ENCODE measurements at places on chromosomes 1 and 21.

- no peak for DNase-seq
These were observed 4.9 kb downstream of the CSTB start for GRCh38 chr21:43771199-43771675.

GRCh38 chr1:26913754-26914619, at the start of gene NR0B2:
TSS of gene NR0B2 (minus strand) at chr1:26913975. CDS start at chr1:26913940, 35 bp downstream.
- no peak for DNase-seq

DNA sequence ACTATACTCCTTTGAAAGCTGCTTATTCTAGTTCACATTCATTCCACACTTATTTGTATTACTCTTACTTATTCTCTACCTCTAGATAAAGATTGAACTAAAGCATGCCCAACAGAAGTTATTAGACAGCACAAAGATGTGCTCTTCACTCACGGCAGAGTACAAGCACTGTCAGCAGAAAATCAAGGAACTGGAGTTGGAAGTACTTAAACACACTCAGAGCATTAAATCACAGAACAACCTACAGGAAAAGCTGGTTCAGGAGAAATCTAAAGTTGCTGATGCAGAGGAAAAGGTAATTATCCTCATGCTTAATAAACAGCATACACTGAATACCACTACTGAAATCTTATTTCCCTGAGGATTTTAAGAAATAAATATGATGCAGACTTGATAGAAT, 81.3 kb upstream of the PPIH start:
- DNase-seq: no peak

DNA sequence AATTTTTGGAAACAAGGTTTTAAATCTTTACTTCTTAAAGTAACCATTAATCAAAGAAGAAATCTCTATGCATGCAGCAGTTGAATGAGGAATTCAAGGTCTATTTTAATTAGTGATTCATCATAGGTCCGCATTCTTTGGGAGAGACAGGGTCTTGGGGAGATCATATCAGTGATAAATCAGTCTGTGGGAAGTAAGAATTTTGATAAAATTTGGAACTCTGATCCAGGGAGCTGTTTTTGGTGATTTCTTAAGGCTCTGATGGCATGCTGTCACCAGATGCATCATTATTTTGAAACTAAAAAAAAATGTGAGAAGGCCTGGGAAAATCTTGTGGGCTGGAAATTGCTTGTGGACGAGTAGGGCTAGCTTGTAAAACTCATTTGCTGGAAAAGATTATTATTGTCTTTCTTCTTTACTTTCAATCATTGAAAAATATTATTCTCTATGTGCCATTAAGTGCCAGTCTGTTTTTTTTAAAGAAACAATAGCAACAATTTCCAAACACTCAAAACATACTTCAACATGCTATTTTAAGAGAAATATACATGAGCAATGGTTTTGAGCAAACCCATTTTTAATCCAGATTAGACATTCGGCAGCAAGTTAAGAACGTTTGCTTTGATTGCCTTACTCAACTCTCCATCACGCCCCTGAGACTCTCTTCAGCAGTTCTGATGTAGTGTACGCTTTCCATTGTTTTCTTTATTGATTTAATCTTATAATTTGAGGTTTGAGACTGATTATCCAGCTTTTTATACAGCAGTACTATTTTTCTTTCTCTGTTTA, 62.6 kb downstream of the ZBTB18 start:
- DNase-seq: no peak

GRCh38 chr1:157186281-157186992, 48.2 kb upstream of the ETV3 start:
- DNase-seq: no peak

GRCh38 chr1:109801791-109802135, 38.0 kb upstream of the EPS8L3 start:
- DNase-seq: no peak

GRCh38 chr1:185819798-185820197, 85.6 kb downstream of the HMCN1 start:
- no peak for DNase-seq

DNA sequence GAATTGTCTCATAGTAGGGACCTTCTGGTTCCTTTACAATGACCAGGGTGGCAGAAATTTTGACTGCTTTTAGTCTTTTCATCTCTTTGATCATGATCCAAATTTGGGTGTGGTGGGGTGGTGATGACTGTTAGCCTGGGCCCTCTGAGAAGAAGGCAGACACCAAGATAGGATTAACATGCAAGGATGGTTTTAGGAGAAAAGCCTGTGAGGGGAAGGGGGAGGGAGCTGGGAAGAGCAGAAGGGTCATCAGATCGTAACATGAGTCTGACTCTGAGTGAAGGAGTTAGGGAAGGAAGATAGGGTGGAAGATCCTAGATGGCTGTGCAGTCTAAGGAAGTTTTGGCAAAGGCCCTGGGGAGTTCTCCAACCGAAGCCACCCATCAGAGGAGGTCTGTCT, 28.5 kb upstream of the CAMSAP2 start:
- DNase-seq: no peak

GRCh38 chr1:228152918-228153258, 3.2 kb downstream of the GJC2 start:
- DNase-seq: no peak

- no peak for DNase-seq
These were observed 347.9 kb upstream of the ADGRL2 start for GRCh38 chr1:81452693-81453366.

GRCh38 chr1:178632653-178633052, 92.4 kb upstream of the RALGPS2 start:
- DNase-seq: no peak

DNA sequence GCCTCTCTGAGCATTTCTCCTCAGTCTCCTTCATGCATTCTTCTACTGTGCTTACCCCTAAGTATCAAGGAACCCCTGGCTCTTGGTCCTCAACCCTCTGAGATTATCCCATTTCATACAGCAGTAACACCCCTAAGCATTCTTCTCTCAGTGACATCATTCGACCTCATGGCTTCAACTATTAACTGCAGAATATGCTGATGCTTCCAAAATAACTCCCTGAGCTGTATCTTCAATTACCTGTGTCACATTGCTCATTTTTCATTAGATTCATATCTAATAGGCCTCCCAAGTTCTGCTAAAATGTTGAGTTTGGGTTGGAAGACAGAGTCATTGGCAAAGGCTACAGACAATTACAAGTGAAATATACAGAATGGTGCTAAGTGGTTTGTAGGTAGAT, 7.5 kb downstream of the CAPN8 start:
- DNase-seq: no peak

- DNase-seq: no peak
These were observed 18.0 kb downstream of the CD244 start for GRCh38 chr1:160844447-160845232.

DNA sequence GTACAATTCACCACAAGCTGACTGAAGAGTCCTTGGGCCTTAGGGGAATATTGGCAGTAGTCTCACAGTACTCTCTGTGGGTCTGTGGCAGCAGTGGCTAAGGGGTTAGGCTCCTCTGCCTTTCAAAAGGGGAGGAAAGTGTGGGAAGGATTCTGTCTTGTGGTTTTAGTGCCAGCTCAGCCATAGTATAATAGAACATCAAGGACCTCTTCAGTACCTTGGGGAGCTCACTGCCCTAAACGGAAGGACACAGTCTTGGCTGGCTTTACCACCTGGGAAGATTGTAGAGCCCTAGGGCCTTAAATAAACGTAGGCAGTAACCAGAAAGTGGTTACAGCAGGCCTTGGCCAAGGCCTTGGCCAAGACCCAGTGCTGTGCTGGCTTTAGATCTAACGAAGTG, 265.7 kb downstream of the COL11A1 start:
- DNase-seq: no peak

- DNase-seq: no peak
These were observed 158.6 kb upstream of the AJAP1 start for GRCh38 chr1:4495809-4496208.

DNA sequence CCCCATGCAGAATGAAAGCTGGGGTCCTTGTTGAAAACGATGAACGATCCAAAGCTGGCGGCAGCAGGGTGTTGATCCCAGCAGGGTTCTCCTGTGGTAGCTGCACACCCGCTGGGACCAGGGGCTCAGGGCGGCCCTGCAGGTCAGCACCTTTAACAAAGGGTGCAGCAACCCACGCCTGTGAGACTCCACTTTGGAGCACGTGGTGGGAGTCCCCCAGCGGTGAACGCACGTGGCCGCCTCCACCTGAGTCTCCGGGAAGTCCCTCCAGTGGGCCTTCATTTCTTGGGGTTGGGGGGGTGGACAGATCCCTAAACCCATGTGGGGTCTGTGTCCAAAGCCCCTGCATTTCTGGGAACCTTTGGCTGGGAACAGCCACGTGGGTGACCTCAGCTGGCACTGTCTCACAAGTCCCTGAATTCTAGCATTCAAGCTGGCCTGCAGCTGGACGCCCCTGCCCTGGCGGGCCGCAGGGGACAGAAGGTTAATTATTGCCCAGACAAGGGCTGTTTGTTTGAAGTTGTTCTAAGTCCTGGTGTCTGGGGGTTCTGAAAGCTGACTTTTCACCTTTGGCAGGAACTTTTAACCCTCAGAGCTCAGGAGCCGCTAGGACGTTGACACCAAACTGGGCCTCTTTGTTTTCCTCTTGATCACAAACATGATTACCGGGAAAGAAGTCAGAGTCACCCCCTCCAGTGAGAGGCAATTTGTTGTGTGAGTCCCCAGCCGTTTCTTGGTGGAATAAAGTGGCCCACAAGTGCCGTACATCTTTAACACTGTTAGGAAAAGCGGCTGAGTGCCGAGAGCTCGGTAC, 64.5 kb downstream of the COL18A1 start:
- no peak for DNase-seq

DNA sequence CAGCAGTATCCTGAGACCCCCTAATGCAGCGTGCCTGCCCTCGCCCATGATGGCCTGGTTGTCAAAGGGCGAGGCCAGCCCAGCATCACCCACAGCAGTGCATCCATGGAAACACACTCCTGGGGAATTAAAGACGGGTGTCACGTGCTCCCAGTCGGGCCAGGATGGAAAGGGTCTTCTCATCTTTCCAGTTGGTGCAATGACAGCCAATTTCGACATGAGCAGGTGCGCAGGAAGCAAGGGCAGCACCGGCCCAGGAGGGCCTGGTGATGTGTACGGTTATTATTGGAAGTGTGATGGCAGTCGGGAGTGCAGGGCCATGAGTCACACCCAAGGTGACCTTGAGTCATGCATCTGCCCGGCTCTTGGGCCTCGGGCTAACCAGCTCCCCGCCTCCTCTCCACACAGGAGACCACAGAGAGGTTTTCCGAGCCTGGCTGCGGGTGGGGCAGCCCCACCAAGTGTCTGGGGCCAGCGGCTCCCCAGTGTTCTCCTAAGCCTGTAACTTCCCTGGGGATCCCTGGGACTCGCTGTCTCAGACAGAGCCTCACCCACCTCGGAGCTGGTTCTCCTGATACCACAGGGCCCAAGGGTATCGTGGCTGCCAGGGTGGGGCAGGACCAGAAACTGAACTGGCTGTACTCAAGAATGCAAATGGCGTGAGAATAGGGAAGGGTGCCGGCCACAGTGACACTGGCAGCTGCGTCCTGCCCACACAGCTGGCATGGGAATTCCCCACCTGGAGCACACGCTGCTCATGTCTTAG, 119.8 kb downstream of the SIK1 start:
- DNase-seq: no peak

GRCh38 chr1:5891137-5891536, 101.1 kb downstream of the NPHP4 start:
- DNase-seq: no peak

- no peak for DNase-seq
These were observed 585 bp downstream of the ADGRL4 start for GRCh38 chr1:79005945-79006344.

- DNase-seq: no peak
These were observed 36.2 kb downstream of the CASQ2 start for GRCh38 chr1:115732316-115732715.

DNA sequence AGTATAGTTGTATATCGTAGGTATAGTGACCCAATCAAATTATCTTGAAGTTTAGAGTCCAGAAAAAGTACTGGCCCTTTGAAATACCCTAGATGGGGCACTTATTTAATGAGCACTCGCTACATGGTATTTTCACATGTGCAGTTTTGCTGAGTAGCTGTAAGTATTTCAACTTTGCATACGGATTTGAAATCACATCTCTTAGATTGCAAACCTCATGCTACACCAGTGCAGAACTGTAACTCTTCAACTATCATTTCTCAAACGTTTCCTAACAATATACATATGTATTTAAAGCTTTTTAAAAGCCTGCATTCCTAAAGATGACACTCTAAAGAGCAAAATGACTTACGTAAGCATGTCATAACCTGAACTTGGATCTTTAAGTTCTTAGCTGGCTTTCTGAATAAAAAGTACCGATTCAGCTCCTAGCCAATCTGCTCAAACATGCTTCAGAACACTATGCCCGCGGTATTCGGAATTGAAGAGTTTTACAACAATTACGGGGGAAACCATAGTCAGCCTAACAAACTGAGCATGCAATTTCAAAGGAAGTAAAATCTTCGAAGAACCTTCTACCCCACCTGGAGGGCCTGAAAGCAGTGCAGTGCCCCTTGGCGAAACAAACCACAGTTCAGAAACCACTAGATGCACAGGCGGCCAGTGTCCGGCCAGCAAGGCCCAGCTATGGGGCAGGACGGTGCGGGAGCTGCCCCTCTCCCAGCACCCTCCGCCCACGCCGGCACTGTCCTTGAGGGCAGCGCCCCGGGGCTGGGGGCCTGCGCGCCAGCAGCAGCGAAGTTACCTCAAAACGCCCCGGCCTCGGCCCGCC, 863 bp downstream of the FH start:
- no peak for DNase-seq

- no peak for DNase-seq
These were observed 83.3 kb downstream of the ABCA4 start for GRCh38 chr1:94037392-94038229.

DNA sequence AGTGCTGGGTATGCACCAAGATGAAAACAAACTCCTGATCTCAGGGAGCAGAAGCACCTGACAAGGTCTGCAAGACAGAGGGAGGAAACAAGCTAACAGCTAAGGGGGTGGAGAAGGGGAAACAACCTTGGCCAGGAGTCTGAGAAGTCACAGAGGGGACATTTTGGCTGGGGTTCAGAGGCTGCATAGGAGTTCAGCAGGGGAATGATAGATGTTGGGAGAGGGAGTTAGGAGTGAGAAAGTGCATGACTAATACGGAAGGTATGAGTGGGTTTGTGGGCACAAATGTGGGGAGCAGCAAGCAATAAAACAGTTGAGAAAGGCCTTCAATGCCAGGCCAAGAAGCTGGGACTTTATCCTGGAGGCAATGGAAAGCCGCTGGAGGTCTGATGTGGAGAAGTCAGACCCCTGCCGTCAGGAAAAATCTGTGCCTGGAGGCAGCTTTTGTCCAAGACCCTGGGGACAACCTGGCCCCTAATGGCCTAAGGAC, 16.4 kb downstream of the EPHA2 start:
- no peak for DNase-seq

GRCh38 chr1:177944016-177944949, 25.6 kb downstream of the SEC16B start:
- no peak for DNase-seq

- DNase-seq: no peak
These were observed 118.7 kb downstream of the NFIA start for GRCh38 chr1:61201035-61201434.

Data from stimulated activated CD8-positive, alpha-beta memory T cell treated with anti-CD3 and anti-CD28 coated beads, Interleukin-7, amount 100 ng/mL, for 24 hours (primary cell).